ENCODE measurements at places on chromosomes 5 and 9.

DNA sequence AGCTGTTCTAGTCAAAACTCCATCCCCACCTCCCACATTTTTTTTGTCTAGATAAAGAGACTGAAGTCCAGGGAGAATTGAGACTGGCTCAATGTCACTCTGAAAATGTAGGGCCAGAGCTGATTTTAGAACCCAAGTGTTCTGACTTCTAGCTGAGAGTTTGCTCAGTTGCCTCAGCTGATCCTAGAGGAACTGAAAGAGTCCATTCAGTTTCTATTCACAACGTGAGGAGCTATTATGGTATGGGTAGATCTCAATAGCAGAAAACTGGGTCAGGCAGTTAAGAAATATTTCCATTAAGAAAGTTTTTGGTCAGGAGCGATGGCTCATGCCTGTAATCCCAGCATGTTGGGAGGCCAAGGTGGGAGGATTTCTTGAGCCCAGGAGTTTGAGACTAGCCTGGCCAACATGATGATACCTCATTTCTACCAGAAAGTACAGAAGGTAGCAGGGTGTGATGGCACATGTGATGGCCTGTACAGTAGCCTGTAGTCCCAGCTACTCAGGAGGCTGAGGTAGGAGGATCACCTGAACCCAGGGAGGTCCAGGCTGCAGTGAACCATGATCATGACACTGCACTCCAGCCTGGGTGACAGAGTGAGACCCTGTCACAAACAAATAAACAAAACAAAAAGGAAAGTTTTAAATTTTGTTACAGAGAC lies 61.7 kb downstream of the GLRA1 start:
- DNase-seq = no peak

- DNase-seq = no peak
These were observed 42.8 kb downstream of the MAST4 start for GRCh38 chr5:66639037-66639436.

- peak; percentile 33 for DNase-seq
These were observed at the start of gene HACD4 for GRCh38 chr9:21031091-21031807. TSS of gene HACD4 (minus strand) at chr9:21031640. CDS start at chr9:21031590, 50 bp downstream.

DNA sequence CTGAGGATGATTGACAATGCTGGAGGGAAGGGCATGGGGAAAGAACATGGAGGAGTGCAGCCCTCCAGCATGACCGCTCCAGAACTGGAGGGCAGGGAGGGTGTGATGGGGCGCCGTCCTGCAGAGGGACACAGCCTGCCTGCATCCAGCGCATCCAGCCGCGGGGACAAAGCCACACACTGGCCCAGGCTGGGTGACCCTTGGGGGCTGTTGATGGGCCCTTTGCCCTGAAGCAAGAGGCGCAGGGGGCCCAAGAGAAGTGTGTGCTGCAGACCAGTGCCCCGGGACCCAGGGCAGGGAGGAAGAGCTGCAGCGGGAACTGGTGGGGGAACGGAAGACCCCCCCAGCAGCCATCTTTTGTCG lies 169.8 kb upstream of the PPP1R26 start:
- DNase-seq = no peak

DNA sequence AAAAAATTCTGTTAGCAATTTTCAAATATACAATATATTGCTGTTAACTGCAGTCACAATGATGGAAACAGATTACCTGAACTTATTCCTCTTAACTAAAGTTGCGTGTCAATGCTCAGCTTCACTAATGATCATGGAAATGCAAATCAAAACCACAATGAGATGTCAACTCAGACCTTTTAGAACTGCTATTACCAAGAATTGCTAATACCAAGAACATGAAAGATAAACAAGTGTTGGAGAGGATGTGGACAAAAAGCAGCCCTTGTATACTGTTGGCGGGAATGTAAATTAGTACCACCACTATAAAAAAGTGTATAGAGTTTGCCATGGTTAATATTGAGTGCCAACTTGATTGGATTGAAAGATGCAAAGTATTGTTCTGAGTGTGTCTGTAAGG lies 1409.7 kb upstream of the CDH18 start:
- DNase-seq = no peak

- no peak for DNase-seq
These were observed 40.5 kb downstream of the GPR21 start for GRCh38 chr9:123073991-123074422.

GRCh38 chr5:57887851-57888621 lies 405.4 kb upstream of the ACTBL2 start:
- DNase-seq = no peak

GRCh38 chr9:128895556-128895955 lies 13.6 kb downstream of the LRRC8A start:
- no peak for DNase-seq

- peak; percentile 13 for DNase-seq
These were observed 22.7 kb upstream of the LECT2 start for GRCh38 chr5:135977375-135977928.

GRCh38 chr5:398475-399295 lies 44.3 kb upstream of the EXOC3 start:
- DNase-seq = no peak

DNA sequence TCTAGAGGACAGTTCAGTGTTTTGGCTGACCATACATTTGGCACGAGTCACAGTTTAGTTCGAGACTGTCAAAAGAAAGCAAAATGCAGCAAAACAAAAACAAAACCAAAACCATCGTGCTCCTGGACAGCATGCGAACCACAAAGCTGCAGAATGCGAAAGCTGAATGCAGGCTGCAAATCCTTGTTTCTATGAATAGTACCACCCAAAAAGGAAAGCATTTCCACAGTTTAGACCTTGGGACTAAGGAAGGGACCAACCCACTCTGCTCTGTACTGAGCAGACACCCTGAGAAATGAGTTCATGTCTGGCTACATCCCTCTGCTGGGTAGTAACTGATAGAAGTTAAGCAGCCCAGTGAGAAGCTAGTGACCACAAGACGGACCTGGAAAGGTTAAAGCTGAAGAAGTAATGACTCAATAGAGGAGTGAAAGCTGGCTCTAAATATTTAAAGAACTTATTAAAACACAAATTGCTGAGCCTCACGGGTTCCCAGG lies 3.9 kb downstream of the GCNT4 start:
- no peak for DNase-seq

DNA sequence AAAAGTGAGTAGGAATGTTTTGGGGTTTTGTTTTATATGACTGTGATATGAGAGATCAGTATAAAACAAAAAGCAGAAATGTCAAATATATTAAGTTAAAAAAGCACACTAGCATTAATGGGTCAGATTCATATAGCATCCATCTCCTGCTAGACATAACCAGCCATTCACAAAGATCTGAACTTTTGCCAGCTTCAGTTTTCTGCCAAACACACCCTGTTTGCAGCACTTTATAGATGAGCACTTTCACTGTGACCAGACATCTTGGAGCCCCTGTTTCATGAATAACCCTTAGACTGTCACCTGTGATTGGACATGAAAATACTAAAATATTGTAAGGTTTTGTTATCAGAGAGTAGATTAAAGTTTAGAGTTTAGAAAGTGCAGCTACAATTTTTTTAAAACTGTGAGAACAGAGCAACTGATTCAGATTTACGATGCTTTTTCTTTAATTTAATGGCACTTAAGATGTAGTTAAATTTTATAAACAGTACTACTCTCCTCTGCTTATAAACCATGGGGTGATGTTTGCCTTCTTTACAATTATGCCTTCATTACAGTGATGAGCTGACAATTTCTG lies 142.6 kb downstream of the KCTD16 start:
- DNase-seq = no peak

DNA sequence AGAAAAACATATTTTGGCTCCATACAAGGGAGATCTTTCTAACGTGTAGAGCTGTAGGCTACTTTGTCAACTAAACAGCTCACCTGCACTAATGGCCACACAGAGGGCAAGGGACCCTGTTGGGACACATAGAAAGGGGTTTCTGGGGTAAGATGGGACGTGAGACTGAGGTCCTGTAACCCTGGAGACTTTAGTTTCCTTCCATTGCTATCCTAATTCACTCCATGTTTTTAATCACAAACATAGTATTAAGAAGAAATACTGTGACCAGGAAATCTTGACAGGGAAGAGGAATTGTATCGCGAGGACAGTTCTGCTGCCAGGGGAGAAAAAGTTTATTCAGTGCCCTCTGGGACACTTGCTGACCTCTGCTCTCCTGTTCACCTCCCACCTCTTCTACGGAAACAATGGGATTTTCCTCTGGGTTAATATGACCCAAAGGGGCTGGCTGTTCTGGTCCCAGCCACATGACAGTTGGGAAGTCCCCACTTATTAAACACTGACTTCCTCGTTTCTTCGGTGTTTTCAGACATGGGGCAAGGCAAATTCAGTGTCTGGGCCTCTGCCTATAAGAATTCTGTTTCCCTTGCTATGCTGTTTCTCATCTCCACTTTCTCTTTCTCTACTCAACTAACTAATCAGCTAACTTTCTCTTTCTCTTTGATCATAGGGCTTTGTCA lies 106.9 kb upstream of the SEMA6A start:
- DNase-seq = no peak

- no peak for DNase-seq
These were observed 1.5 kb upstream of the TGFBI start for GRCh38 chr5:136027311-136027710.

GRCh38 chr5:35129921-35130485 lies 82.3 kb upstream of the AGXT2 start:
- peak; percentile 54 for DNase-seq

- DNase-seq = no peak
These were observed 15.1 kb upstream of the SLC2A6 start for GRCh38 chr9:133493845-133494540.

- DNase-seq = no peak
These were observed at the start of gene ANKRD34B for GRCh38 chr5:80569961-80570786. TSS of gene ANKRD34B (minus strand) at chr5:80570280. CDS start at chr5:80560019, 10,261 bp downstream.

- no peak for DNase-seq
These were observed 44.1 kb downstream of the ZCCHC9 start for GRCh38 chr5:81345411-81346003.

DNA sequence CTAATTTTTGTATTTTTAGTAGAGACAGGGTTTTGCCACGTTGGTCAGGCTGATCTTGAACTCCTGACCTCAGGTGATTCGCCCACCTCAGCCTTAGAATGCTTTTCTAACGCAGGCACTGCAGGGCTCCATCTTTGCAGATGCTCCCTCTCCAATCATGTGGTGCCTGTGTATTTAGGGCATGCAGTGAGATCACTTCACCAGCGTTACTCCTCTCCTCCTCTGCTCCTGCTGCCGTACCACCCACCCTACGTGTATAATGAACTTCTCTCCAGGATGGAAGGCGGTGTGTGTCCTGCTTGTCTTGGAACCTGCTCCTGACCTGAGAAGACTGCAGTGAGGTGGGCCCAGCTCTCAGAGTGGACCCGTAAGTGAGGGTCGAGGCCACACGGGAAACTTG lies 13.6 kb upstream of the CFAP157 start:
- DNase-seq = no peak

DNA sequence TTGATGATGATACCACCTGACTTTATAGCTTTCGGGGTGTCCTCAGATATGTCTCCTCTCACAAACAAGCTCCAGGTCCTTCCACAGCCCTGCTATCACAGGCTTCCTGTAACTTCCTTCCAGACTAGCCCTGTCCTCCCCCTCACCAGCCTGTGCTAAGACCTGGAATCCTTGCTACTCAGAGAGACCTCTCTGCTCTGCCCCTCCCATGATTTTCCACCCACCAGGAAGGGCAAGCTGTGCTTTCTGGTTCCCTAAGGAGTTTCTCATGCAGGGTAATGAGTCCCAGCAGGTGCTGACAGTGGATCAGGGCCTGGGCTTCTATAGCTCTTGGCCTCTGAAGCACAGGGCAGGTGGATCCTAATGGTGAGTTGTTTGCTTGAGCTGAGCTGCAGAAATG lies 86.9 kb downstream of the AOPEP start:
- no peak for DNase-seq
